T1000 (cell line): ENCODE measurements at places on chromosomes 4 and X.

DNA sequence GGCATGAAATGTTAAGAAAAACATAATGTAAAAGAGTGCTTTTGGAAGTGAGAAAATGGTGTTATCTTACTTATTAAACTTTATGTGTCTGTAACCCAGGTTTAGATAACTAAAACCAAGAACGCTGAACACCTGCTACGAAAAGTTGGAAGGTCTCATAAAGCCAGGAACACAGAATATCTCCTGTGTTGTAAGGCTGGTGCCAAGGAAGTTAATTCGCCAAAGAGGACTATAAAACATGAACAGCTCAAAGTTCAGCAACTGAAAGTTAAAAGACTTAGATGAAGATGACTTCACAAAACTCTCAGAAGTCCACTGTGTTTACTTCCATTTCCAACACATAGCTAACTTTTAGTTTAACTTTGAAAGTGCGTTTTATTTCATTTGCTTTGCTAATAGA lies 54.3 kb downstream of the GPRIN3 start:
- no peak for DNase-seq

DNA sequence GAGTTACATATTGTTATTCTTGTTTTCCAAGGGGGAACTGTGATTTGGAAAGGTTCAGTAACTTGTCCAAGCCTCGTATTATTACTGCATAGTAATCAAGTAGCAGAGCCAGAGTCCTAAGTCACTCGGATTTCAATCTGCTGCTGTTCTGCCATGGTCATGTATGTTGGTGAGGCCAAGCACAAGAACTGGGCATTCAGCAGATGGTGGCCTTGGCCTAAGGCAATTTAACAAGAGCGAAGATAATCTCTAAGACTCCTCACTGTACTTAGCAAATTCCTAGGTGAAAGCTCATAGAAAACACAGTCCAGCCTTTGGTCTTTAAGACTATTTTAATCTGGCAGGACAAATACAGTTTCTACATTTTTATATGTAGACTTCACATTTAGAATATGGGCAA lies 64.8 kb downstream of the NDST3 start:
- DNase-seq = no peak

- DNase-seq = no peak
These were observed 21.1 kb downstream of the NMU start for GRCh38 chr4:55615008-55615407.

DNA sequence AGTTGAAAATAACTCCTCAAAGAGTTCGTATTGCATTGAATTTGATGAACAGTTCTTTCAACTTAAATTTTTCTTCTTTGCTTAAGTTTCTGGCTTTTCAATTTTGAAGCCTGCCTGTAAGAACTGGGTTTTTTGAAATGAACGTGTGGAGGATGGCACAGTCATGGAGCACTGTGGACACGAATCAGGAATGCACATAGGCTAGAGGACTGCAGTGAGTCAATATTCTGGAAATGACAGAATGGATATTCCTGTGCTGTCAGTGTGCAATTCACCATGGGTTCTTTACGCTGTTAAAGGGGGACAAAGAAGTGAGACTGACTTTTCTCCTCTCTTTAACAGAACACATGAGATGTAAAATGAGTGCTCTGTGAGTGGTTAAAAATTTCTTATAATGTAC lies 368.0 kb upstream of the AGA start:
- DNase-seq = no peak

- no peak for DNase-seq
These were observed 134.0 kb downstream of the COL4A6 start for GRCh38 chrX:108304210-108304609.

DNA sequence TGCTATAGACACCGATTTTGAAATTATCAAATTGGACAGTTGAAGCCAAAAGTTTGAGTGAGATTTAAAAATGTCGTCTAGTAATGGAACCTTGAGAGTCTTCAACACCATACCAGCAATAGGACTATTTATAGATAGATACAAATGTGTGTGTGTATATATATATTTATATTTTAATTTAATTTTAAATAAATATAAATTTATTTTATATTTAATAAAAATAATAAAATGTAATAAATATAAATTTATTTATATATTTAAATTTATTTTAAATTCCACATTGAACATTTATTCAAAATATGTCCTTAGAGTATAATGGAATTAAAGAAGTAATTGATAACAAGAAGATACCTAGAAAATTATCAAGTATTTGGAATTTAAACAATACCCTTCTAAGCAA lies 221.9 kb upstream of the CXXC4 start:
- DNase-seq = no peak

DNA sequence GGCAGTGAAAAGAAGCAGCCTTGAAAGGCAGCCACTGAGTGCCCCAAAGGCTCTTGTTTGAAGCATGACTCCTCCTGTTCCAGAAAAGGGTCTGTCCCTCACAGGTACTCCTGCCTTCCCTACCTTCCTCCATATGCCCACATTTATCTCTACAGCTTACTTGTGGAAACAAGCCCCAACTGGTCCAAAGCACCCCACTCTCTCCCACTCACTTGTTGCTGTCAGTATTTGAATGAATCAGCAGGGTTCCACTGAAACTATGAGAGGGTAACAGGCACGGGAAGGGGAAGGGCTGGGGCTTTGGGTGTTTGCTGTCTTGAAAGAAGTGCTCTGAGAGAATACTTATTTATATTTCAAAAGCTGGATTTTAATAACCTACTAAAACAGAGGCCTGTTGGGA lies 34.9 kb downstream of the GPR143 start:
- no peak for DNase-seq

DNA sequence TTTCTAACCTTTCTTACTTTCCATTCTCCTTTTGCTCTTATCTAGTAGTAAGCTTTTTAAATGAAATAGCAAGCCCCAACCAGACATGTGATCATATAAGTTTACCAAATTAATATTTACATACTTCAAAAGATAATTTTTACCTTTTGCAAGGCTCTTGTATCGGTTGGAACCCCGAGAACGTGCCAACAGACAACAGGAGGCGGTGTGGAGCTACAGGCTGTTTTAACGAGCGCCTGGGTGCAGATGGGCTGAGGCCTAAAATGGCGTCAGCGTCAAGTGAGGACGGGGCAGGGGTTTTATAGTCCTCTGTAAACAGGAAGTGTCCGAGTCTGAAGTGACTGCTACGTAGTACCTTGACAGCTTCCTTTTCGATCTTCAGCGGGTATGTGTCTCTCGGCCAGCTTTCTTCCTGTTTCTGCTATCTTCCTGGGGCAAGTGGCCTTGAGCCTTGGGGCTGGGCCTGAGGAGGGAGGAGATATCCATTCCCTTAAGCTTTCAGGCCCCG lies 342.7 kb downstream of the GALNTL6 start:
- no peak for DNase-seq

GRCh38 chrX:149916745-149917392 lies 12.5 kb upstream of the HSFX4 start:
- no peak for DNase-seq

- no peak for DNase-seq
These were observed 254.4 kb upstream of the CXXC4 start for GRCh38 chr4:104749062-104749461.

DNA sequence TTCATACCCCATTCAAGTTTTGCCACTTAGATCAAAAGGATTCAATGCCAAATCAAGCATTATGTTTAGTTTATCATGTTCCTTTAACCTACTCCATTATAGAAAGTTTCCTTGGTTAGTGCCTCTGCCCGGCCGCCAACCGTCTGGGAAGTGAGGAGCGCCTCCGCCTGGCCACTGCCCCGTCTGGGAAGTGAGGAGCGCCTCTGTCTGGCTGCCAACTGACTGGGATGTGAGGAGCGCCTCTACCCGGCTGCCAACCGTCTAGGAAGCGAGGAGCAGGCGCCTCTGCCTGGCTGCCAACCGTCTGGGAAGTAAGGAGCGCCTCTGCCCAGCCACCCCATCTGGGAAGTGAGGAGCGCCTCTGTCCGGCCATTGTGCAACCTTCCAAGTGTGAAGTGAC lies 36.3 kb upstream of the PDGFRA start:
- DNase-seq = no peak

DNA sequence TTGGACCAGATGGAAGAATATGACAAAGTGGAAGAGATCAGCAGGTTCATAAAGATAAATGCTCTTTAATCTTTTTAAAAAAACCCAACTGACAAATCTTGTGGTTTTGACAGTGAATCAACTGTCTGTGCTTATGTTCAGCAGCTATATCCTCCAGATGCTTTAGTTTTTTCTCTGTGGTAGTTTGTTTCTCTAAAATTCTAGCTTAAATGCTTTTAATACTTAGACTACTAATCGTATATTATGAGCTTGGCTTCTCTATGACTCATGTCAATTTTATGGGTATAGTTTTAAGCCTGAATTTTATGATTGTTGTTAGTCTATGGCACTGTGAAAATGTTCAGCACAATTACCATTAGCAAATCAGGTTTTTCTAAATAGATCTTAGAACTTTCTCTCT lies 12.9 kb downstream of the HHIP start:
- no peak for DNase-seq

DNA sequence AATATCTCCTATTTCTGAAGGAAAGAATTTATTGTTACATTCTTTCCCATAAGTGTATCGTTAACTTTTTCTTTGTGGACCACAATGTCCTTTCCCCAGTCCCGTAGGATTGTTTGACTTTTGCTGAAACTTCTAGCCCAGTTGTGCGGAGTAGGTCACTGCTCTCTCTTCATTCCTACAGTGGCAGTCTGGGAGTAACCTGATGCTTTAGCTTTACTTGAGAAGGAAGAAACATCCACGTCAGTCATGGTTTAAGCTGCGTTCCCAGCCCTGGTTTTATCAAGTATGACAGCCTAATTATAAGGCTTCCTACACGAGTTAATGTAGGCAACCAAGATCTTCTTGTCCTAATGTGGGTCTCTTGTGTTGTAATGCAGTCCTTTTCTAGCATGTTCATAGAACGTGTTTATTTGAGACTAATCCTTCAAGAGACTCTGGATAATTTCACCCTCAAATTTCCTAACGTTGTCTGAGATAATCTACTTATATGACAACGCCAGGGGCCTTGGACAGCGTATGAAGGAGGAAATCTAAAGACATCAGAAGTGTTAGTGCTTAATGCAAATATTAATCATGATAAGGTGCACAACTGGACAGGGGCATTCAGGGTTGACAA lies 40.8 kb upstream of the GRPR start:
- DNase-seq = no peak

DNA sequence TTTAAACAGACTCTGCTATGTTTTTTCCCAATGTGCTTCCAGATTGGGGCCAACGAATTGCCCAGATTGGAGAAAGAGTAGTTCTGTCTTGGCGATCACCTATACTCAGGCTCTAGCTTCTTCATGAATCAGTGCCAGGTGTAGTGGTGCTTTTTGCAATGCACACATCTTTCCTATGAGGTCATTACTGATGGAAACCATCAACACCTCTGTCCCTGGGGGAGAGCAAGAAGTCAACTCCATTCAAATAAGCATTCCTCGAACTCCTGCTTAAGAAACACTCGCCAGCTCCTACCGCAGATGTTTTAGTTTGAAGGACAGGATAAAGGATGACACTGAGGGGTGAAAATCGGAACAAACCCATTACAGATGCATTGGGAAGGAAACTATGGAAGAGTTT lies 156.5 kb upstream of the DKK2 start:
- no peak for DNase-seq

DNA sequence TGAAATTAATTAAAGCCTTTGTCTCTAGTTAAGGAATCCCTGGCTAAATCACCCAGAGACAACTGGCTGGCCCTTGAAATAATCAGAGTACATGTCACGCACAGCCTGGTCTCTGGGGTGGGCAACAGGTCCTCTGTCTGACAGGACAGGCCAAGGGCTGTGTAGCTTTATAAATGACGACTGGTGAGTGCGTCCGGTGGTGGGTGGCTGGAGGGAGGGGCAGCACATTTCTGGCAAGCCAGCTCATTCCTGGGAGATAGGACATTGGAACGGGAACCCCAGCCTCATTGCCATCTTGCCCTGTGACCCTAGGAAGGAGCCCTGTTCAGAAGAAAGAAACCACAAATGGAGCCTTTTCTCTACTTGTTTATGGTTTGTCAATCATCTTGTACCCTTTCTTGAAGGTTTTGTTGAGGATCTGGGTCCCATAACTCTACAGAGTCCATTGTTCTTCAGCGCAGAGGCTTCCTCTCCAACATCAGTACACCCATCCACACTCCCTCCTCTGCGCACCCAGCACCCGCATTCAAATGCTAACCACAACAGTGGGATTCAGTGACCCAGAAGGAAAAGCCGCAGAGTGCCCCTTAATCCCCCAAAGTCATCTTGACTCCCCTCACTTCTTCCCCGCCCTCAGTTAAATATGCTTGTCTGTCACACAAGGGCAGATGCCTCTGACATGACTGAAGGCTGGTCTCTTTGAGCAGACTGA lies 368.1 kb downstream of the UNC5C start:
- DNase-seq = no peak

- DNase-seq = no peak
These were observed 1324.2 kb downstream of the RPA4 start for GRCh38 chrX:98207947-98208346.

DNA sequence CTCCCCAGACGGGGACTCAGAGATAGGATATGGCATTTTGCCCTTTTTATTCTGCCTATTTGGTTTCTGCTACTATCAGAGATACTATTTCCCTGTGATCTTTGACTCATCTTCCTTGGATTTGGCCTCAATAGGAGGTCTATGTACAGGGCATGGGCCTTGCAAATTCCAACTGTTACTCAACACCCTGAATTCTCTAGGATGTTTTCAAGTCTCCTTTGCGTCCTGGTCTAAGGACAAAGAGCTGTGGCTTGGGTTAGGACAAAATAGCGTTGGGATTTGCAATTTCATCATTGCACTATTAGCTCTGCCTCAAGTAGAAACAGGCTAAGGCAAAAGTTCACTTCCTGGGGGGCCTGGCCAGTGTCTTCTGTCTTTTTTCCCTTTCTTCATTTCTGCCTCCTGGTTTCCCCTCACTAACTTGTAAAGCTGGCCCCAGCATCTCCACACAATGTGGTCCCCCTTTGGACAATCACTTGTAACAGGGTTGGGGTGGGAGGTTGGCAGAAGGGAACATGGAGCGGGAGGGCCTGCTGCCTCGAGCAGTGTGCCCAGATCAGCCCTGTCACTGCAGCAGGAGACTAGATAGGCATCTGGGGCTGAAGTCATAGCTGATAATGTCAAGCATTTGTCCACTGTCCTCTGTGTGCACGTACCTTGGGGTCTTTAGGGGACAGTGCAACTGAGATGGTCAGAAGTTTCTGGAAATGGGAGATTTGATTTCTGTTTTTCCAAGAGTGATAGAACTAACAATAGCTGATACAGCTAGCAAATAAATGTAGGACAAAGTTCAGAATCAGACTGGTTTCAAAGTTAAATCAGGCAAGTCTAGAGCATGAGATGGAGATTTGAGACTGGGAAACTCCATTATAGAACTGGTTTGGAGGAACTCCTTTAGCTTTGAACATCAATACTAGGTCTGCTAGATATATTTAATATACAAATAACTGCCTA lies 25.8 kb upstream of the STBD1 start:
- DNase-seq = no peak
